CD4-positive, CD25-positive, alpha-beta regulatory T cell (primary cell): ENCODE measurements at places on chromosomes 6 and 20. TPM values are rescaled to one million over a fixed set of nuclear protein-coding genes. Genes with fewer than 3 reads are reported as not detected.

DNA sequence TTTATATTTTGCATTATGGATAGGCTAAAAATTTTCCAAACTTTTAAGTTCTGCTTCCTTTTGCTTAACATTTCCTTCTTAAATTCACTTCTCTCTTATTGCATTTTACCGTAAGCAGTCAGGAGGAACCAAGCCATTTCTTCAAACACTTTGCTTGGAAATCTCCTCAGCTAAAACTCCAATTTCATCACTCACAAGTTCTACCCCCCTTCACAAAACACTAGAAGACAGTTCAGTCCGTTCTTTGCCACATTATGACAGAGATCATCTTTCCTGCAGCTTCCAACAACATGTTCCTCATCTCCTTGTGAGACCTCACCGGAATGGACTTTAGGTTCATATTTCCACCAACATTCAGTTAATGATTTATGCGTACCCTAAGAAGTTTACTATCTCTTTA is 79.2 kb upstream of the LY86 start:
- H3K27ac ChIP-seq = no peak overlapping the region
- H3K4me3 ChIP-seq = no peak overlapping the region
- DNase-seq = no peak
- H3K36me3 ChIP-seq = no peaks in the 10 kb centered on the region
- no peaks in the 10 kb centered on the region for H3K27me3 ChIP-seq

GRCh38 chr6:41347378-41348050 is 12.1 kb downstream of the NCR2 start:
- H3K4me1 ChIP-seq = peaks cover 13% of the 10 kb centered on the region
- no peak for DNase-seq
- H3K27ac ChIP-seq = no peak overlapping the region

DNA sequence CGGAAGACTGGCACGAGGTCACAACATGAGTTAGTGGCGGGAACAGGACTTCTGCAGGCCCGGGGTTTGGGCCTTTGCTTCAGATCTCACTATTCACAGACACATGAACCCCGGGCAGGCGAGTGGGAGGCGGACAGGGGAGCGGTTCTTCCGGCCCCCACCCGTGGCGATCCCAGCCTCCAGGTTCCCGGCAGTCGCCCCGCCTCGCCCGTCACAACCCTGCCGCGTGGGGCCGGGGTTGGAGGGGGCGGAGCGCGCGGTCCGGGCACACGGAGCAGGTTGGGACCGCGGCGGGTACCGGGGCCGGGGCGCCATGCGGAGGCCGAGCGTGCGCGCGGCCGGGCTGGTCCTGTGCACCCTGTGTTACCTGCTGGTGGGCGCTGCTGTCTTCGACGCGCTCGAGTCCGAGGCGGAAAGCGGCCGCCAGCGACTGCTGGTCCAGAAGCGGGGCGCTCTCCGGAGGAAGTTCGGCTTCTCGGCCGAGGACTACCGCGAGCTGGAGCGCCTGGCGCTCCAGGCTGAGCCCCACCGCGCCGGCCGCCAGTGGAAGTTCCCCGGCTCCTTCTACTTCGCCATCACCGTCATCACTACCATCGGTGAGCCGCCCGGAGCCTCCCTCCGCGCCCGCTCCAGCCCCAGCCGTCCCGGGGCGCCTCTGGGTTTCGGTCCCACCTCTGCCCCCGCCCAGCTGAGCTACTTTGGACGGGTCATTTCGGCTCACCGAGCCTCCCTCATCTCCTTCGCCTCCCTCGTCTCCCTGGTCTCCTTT is at the start of gene KCNK15:
TSS of gene KCNK15 (plus strand) at position 268 of the 769 bp plus-strand sequence. CDS start at position 314, 46 bp downstream.
- H3K4me1 ChIP-seq = peaks cover 9% of the 10 kb centered on the region
- H3K27ac ChIP-seq = no peak within 1 kb of the TSS
- H3K36me3 ChIP-seq = no peaks in the 10 kb centered on the region
- H3K4me3 ChIP-seq = no peak within 1 kb of the TSS
- DNase-seq = no peak
- H3K27me3 ChIP-seq = peaks cover 26% of the 10 kb centered on the region

The TMEM170B gene
- total RNA-seq = 0.27 TPM

- no peaks in the 10 kb centered on the region for H3K27me3 ChIP-seq
- no peak for DNase-seq
- H3K4me3 ChIP-seq = no peak overlapping the region
- no peaks in the 10 kb centered on the region for H3K4me1 ChIP-seq
These were observed 422.9 kb upstream of the PLCB4 start for GRCh38 chr20:8646033-8646441.

GRCh38 chr6:111850295-111850937 is 22.8 kb downstream of the FYN start:
- H3K4me3 ChIP-seq = peak overlapping the region; percentile 49
- H3K36me3 ChIP-seq = peaks cover 13% of the 10 kb centered on the region
- H3K27ac ChIP-seq = peak overlapping the region; percentile 52

The TREM1 gene
- total RNA-seq = not detected

DNA sequence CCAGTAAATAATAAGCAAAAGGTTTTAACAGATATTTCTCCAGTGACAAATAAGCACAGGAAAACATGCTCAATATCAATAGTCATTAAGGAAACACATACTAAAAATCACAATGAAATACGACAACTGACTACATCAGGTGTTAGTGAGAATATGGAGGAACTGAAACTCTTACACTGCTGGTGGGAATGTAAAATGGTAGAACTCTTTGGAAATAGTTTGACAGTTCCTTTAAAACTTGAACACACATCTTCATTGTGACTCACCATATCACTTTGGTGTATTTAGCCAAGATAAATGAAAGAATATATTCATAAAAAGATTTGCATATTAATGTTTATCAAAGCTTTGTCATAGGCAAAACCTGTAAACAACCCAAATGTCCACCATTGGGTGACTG is 11.3 kb upstream of the MAP3K5 start:
- no peak for DNase-seq
- H3K27me3 ChIP-seq = no peaks in the 10 kb centered on the region
- H3K4me3 ChIP-seq = no peak overlapping the region
- no peaks in the 10 kb centered on the region for H3K36me3 ChIP-seq
- no peak overlapping the region for H3K27ac ChIP-seq

- no peak overlapping the region for H3K4me3 ChIP-seq
- peak; percentile 57 for DNase-seq
- H3K36me3 ChIP-seq = no peaks in the 10 kb centered on the region
- H3K27ac ChIP-seq = no peak overlapping the region
- H3K4me1 ChIP-seq = no peaks in the 10 kb centered on the region
These were observed 1.1 kb upstream of the OPN5 start for GRCh38 chr6:47780510-47781356.

DNA sequence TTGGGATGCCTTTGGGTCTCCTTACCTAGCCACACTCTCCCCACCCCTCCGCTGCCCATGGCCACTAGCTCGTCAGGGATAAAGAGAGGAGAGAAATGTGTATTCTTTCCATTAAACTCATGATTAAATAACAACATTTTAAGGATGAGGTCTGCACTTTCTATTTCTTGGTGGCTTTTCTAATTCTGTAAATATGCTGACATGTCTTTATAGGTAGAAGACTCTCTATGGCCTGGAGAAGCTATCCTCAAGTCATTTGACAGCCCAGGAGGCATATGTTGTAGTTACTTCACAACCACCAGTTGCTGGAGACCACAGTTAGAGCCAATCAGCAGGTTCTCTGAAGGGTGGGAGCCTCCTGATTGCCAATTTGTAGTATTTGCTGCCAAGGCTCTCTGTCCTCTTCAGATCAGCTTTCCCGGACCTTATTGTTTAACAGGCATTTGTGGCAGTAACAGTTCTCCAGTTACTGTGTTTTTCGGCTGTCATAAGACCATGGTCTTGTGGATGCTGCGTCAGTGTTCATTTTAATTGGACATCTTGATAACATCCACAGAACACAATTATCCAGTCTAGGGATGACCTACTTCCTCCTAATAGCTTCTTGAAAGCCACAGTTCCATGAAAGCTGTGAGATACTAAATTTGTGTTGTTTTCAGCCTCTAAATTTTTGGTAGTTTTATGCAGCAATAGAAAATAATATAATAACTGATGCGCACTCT is 205.0 kb upstream of the KCNQ5 start:
- no peak overlapping the region for H3K4me3 ChIP-seq
- DNase-seq = no peak
- H3K27me3 ChIP-seq = no peaks in the 10 kb centered on the region
- no peaks in the 10 kb centered on the region for H3K4me1 ChIP-seq
- no peaks in the 10 kb centered on the region for H3K36me3 ChIP-seq
- no peak overlapping the region for H3K27ac ChIP-seq

- no peaks in the 10 kb centered on the region for H3K4me1 ChIP-seq
- H3K4me3 ChIP-seq = no peak overlapping the region
- H3K27me3 ChIP-seq = no peaks in the 10 kb centered on the region
- no peak overlapping the region for H3K27ac ChIP-seq
- no peak for DNase-seq
These were observed 1152.3 kb upstream of the GJE1 start for GRCh38 chr6:140980265-140980887.

GRCh38 chr6:139536751-139537617 is 162.5 kb upstream of the CITED2 start:
- no peak overlapping the region for H3K27ac ChIP-seq
- no peak overlapping the region for H3K4me3 ChIP-seq
- no peak for DNase-seq
- no peaks in the 10 kb centered on the region for H3K36me3 ChIP-seq

- no peaks in the 10 kb centered on the region for H3K4me1 ChIP-seq
- H3K27ac ChIP-seq = no peak overlapping the region
- H3K27me3 ChIP-seq = no peaks in the 10 kb centered on the region
These were observed 12.6 kb upstream of the PBOV1 start for GRCh38 chr6:138230759-138231380.

DNA sequence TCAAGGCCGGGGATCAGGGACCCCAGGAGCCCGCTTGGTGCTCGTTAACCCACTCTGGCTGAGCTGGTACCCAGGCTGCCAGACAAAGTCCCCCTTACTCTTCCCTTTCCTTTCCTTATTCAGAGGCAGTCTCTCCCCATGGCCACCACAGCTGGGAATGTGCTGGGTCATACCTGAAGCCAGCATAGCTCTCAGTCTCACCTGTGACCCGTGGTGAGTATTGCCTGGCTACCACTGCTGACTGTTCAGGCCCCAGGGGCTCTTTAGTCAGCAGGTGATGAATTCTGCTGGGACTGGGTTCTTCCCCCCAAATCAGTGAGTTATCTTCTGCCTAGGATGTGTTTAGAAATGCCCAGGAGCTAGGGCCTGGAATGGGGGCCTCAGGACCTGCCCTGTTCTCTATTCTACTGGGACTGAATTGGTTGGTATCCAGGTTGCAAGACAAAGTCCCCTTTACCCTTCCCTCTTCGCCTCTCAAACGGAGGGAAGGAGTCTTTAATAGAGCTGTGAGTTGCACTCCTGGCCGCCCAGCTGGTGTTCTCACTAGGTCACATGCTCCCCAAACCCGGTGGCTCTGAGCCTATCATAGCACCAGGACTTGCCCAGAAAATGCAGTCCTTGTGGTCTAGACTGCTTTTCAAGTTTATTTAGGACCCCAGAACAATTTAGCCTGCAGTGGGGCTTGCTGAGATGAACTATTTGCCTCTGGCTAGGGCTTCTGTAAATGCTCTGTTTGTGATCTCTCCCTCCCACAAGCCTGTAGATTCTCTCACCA is 64.6 kb downstream of the MYO6 start:
- H3K36me3 ChIP-seq = no peaks in the 10 kb centered on the region
- H3K4me3 ChIP-seq = no peak overlapping the region
- no peaks in the 10 kb centered on the region for H3K27me3 ChIP-seq
- no peak overlapping the region for H3K27ac ChIP-seq
- DNase-seq = no peak
- H3K4me1 ChIP-seq = no peaks in the 10 kb centered on the region

GRCh38 chr6:32111424-32112066 is 2.4 kb upstream of the TNXB start:
- peaks cover 16% of the 10 kb centered on the region for H3K36me3 ChIP-seq
- no peaks in the 10 kb centered on the region for H3K27me3 ChIP-seq
- no peak overlapping the region for H3K4me3 ChIP-seq

- DNase-seq = no peak
- H3K27ac ChIP-seq = no peak overlapping the region
- H3K4me3 ChIP-seq = no peak overlapping the region
- peaks cover 21% of the 10 kb centered on the region for H3K4me1 ChIP-seq
- H3K36me3 ChIP-seq = peaks cover 47% of the 10 kb centered on the region
These were observed 6.5 kb downstream of the GZF1 start for GRCh38 chr20:23368316-23369071.

GRCh38 chr6:44537306-44538049 is 150.0 kb downstream of the CDC5L start:
- H3K4me3 ChIP-seq = no peak overlapping the region
- no peak for DNase-seq
- H3K27ac ChIP-seq = no peak overlapping the region
- H3K27me3 ChIP-seq = no peaks in the 10 kb centered on the region

The SAMD3 gene
- 49.6 TPM for total RNA-seq

The TTK gene
- total RNA-seq = 1.7 TPM

DNA sequence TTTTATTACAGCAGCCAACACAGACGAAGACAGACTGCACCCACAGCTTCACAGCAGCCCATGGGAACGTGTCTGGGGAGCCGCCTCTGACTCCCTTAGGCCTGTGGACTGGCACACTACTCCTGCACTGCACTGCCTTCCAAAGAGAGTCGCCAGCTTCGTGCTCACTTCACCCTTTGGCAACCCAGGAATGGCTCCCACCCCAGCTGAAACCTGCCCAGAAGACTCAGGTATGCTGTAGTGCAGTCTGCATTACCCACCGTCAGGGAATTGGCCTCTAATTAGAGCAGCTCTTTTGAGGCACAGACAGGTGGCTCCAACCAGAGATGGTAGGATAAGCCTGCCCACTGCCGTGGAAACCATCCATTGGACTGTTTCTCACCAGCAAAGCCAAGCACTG is 39.9 kb upstream of the FRMD1 start:
- DNase-seq = no peak
- no peak overlapping the region for H3K27ac ChIP-seq
- H3K4me3 ChIP-seq = no peak overlapping the region
- no peaks in the 10 kb centered on the region for H3K36me3 ChIP-seq

DNA sequence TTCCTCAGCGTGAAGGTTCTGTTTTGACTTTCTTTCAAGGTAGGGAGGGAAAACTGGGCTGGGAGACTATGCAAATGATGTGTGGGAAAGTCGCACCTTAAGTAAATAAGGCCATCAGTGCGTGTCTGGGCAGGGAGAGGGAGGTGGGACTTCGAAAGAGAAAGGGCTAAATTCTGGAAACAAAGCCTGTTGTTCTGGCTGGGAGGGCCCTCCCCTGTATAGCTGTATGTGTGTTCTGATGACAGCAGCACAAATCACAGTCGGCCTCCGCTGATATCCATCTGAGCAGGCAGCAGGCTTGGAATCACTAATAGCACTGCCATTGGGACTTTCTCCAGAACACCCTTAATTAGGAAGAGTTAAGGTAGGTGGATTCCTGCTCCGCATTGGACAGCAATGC is 19.2 kb downstream of the JAG1 start:
- no peaks in the 10 kb centered on the region for H3K36me3 ChIP-seq
- no peak overlapping the region for H3K27ac ChIP-seq
- H3K27me3 ChIP-seq = peaks cover 2% of the 10 kb centered on the region
- no peak overlapping the region for H3K4me3 ChIP-seq
- H3K4me1 ChIP-seq = no peaks in the 10 kb centered on the region

DNA sequence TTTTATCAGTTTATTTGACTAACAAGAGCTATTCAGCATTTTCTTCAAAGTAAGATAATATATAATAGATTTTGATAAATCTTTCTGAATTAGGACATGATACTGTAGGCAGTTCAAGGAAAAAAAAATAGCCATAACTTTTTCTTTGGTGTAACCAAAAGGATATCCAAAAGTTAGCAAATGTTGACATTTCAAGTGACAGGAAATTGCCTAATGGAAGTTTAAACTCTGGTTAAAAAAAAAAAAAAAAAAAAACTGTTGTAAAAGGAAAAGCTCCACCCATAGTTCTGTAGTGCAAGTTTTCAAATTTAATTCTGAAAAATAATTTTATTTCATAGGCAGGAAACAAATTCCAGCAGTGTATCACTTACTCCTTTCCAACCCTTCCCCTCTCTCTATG is 18.8 kb downstream of the HEBP2 start:
- H3K4me1 ChIP-seq = no peaks in the 10 kb centered on the region
- no peak overlapping the region for H3K4me3 ChIP-seq
- no peak overlapping the region for H3K27ac ChIP-seq
- H3K36me3 ChIP-seq = peaks cover 16% of the 10 kb centered on the region
- H3K27me3 ChIP-seq = no peaks in the 10 kb centered on the region
- DNase-seq = no peak
